NB4 (cell line): ENCODE measurements at places on chromosomes 7 and 10.

GRCh38 chr7:112084520-112084971, 121.7 kb downstream of the DOCK4 start:
- DNase-seq, result no peak

DNA sequence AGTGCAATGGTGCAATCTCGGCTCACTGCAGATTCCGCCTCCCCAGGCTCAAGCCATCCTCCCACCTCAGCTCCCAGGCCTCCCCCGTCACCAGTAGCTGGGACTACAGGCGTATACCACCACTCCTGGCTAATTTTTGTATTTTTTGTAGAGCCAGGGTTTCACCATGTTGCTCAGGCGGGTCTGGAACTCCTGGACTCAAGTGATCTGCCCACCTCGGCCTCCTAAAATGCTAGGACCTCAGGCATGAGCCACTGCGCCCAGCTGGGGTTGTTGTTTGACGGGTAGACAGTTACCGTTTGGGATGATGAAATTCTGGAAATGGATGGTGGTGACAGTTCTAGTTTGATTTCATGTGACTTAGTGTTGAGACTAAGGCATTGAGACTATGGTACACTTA, 15.3 kb downstream of the CALML3 start:
- DNase-seq, result no peak

DNA sequence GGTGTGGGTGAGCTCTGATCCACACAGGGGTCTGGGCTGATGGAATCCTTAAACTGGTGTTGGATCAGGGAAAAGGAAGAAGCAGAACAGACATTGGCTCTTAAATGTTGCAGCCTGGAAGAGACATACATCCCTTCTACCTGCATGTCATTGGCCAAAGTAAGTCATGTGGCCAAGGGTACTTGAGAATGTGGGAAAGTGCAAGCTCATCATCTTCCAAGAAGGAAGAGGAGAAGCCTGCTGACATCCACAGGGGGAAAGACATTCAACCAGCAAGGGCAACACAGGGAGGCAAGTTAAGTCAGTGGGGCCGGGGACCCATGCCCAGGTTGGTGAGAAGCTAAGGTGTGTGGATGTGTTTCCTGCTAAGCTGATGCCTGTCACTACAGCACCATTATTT, 272.8 kb upstream of the MKI67 start:
- no peak for DNase-seq

- DNase-seq, result peak; percentile 60
Measured at GRCh38 chr10:86203162-86203905, 163.3 kb downstream of the GRID1 start.

GRCh38 chr7:104296266-104296665, 32.1 kb upstream of the LHFPL3 start:
- DNase-seq, result no peak

GRCh38 chr7:107999779-108000560, 3.0 kb downstream of the LAMB1 start:
- no peak for DNase-seq

DNA sequence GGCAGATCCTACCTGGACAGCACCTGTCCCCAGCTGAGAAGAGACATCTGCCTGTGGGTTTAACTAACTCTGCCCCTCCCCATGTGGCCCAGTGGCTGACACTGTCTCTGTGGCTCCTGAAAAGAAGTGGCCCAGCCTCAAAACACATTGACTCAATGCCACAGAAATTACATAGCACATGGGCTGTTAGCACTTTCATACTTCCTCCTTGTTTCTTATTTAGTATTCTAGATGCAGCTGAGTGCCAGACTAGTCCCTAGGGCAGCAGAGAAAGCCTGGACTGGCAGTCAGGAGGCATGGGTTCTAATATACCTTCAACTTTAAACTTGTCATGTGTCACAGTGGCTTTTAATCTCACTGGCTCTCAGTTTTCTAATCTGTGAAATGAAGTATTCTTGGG, 171.0 kb downstream of the TRIL start:
- DNase-seq, result no peak

DNA sequence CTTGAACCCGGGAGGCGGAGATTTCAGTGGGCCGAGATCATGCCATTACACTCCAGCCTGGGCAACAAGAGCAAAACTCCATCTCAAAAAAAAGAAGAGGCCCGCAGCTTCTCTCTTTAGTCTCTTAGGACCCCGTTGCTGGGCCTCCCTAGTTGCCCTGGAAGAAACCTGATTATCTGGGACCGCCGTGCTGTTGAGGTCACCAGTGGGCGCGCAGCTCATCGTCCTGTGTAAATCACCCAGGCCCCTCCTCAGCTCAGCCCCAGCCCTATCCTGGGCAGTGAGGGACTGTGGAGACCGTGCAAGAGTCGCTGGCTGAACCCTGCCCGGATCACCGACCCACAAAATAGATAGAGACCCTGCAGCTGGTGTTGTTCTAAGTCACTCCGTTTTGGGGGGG, 85.0 kb downstream of the UNCX start:
- no peak for DNase-seq

- DNase-seq, result no peak
Measured at GRCh38 chr7:47326220-47326619, 255.7 kb downstream of the TNS3 start.

- no peak for DNase-seq
Measured at GRCh38 chr7:24707988-24708615, 49.2 kb downstream of the GSDME start.

- DNase-seq, result no peak
Measured at GRCh38 chr10:24982319-24983112, 30.1 kb upstream of the PRTFDC1 start.

GRCh38 chr10:71368643-71369042, 28.1 kb upstream of the CDH23 start:
- DNase-seq, result no peak

GRCh38 chr10:56561336-56561735, 200.3 kb upstream of the ZWINT start:
- no peak for DNase-seq

DNA sequence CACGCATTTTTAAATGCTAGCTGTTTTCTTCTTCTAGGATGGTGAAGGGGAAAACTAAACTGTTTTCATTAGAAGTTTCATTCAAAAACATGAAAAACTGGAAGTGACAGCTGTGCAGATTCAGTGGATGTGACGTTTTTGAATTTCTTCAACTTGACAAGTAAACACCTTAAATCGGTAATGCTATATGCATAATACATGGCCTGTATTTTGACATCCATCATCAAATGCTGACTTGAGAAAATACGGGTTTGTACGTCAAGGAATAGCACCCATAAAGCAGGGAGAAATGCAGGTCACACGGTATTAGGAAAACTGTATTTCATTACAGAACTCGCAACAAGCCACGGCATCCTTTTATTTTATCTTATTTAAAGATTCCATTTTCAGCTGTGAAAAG, 720.5 kb downstream of the KCNMA1 start:
- DNase-seq, result no peak

DNA sequence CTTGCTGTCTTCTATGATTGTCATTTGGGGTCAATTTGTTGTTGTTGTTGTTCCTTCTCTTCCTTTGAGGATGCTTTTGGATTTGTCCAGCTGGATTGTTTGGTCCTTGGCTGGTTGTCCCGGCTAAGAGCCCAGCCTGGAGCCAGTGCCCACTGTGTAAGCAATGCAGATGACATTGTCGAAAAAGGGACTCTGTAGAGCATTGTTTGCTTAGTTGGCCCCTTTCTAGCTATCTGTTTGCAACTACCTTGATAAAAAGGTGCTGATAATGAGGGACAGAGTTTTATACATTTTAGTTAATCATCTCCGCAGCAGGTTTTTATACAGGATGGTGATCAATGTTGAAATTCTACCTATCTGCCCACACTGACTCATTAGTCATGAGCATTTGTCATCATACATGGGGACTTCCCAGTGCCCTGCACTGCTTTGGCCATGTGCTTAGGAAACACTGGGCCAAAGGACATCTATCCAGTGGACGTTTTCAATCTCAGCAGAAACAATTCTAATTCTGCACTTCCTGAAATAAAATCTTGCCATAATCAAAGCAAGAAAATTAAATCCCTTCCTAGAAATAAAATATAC, 311.9 kb downstream of the GRM8 start:
- DNase-seq, result no peak

DNA sequence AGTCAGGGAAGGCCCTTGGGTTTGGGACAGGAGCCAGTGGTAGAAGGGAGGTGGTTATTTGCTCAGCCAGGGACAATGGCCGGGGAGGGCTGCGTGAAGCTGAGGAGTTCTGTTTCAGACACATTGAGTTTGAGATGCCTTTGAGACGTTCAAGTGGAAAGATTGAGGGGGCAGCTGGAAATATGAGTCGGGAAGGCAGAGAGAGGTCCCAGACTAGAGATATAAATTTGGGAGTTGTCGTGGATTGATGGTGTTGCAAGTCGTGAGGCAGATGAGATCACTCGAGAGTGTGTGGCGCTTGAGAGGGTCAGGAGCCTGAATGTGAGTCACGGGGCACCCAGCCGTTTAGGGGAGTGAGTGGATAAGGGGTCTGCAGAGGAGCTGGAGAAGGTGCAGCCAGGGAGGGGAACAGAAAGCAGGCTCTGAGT, 73.3 kb downstream of the ZMIZ1 start:
- DNase-seq, result peak; percentile 61

DNA sequence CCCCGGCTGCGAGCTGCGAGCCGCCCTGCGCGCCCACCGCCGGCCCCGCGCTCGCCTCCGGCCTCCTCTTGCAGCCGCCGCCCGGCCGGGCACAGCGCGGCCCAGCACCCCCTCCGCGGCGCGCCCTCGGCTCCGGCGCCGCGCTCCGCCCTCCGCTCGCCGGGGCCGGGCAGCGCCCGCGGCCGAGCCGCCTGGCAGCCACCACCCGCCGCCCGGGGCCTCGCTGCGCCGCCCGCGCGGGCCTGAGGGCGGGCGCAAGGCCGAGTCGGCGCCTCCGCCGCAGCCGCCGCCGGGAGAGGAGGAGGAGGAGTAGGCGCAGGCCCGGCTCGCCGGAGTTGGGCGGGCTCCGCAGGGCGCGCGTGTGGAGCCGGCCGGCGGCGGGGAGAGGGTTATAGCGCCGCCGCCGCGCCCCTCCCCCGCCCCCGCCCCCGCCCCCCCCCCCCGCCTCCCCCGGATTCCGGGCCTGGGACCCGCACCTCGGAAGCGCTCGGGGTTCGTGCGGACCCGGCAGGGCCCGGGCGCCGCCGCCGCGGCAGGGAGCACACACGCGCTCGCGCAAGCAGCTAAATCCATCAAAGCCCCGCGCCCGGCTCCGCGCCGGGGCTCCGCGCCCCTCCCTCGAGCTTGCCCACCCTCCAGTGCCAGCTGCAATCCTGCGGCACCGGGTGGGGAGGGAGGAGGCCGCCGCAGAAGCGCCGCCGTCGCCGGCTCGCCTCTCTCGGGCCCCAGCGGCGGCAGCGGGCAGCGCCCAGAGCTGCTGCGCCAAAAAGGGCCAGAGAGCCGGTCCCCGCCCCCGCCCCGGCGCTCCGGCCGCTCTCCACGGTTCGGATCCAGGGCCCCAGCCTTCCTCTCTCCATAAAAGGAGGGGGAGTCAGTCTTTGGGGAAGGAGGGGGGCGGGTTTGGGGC, at the start of gene PDGFA:
Gene PDGFA (minus strand): TSS at position 363 of the 907 bp plus-strand sequence. CDS start 845 bp downstream, outside the sequence.
- peak; percentile 64 for DNase-seq

GRCh38 chr7:116978006-116978405, 24.7 kb downstream of the ST7 start:
- no peak for DNase-seq

- DNase-seq, result no peak
Measured at GRCh38 chr10:20048161-20048560, 231.9 kb downstream of the PLXDC2 start.

DNA sequence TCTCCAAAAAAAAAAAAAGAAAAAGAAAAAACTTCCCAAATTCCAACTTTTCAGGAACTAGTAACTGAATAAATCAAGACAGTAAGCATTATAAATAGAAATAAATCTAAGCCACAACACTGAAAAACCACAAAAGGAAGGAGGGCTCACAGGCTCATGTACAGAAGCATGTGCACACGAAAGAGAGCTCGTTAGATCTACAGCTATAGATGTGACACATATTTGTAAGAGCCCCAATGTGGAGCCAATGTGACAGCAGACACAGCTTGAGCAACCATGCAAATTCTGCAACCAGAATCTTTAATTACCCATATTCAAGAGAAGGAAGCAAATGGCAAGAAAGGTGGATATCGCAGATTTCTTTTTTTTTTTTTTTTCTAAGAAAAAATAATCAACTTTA, 94.7 kb downstream of the SORBS1 start:
- DNase-seq, result no peak

GRCh38 chr10:124849111-124849773, 47.6 kb downstream of the ABRAXAS2 start:
- no peak for DNase-seq

GRCh38 chr7:128398016-128398840, 11.6 kb downstream of the IMPDH1 start:
- DNase-seq, result peak; percentile 54

DNA sequence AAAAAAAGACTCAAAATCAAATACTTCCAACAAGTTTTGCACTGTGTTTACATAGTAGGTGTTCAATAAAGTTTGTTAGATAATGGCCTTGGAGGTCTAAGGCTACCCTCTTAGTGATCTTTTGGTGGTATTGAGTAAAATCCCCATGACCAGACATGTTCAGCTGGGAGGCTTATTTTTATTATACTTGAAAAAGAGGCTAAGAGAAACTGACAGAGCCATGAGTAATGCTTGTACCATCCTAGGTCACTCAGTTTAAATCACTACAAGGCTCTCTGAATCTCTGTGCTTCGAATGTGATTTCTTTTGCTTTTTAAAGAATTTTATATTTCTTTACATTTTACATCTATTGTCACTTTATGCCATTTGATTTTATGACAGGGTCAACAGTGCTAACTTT, 90.5 kb downstream of the TWIST1 start:
- no peak for DNase-seq

GRCh38 chr10:51137756-51138529, 63.7 kb downstream of the PRKG1 start:
- no peak for DNase-seq

GRCh38 chr10:21427804-21428481, 97.5 kb downstream of the SKIDA1 start:
- DNase-seq, result peak; percentile 4
